ENCODE measurements at places on chromosomes 6 and 20.

DNA sequence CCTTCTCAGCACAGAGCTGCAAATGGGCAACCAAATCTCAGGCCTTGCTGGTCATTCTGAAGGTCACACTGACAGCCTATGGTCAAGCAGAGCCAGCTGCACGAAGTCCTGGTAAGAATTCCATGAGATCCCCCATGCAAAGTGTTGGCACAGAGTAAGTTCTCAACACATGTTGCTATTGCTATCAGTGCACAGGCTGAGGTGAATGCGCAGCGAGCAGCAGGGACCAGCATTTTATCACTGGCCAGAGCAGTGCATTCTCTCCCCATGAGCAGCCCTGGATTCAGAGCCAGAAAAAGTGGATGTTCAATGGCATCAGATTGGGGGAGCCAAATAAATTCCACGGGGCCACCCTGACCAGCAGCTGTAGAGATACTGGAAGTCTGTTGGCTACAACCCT is 44.1 kb upstream of the TOP1 start:
- DNase-seq, result no peak

DNA sequence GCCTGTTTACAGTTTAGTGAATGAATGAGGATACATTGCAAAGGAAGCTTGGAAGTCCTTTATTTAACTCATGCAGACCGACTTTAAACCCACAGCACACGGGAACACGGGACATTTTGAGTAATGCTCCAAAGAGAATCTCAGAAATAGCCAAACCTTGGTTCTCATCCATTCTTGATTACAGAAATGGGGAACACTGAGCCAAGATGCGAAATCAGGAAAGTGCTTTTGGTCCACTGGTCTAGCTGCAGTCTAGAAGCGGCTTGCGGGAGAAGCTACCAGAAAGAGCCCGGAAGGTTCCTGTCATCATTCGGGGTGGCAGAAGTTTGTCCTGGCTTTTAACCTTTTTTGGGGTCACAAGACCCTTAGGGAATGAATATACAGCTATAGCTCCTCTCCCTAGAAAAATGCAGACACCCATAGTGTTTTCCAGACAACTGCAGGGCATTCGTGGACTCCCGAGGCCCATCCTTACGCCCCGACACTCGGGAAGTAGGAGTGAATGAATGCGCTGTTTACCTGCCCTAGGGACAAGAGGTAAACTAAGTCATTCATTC is 475 bp upstream of the TMEM181 start:
- no peak for DNase-seq

- no peak for DNase-seq
Measured at GRCh38 chr6:63683071-63683603, 47.5 kb downstream of the PHF3 start.

DNA sequence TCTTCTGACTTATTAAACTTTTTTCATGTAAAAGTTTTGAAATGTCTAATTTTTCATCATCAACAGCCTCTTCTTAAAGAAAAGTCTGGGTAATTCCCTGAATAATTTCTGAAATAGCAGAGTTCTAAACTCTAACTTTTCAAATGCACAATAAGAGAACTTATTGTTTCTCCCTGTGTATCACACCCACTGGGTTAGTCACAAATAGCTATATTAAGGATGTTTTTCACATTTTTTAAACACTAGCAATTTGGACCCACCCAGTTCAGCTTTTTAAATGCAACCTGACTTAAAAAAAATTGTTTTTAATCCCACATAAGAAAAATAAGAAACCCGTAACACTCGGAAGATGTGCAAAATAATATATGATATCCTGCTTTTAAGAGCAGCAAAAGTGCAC is 61.4 kb upstream of the UTRN start:
- no peak for DNase-seq

DNA sequence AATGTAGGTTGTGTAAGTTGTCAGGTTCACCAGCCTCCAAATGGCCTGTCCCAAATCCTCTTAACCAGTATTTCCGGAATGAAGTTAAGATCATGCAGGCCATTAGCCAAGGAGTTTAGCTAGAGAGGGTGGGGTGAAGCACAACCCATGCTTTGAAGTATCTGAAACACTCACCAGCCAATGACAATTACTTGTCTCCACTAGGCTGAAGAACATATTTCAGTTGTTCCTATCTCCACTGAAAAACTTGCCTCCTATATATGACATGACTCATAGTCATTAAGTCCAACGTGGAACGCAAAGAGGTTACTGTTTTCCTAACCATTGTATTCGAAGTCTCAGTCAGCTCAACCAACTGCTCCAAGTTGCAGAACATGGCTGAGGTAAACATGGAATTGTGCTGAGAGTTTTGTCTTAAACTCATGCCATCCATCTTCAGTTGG is 37.4 kb upstream of the TNFAIP3 start:
- DNase-seq, result no peak

DNA sequence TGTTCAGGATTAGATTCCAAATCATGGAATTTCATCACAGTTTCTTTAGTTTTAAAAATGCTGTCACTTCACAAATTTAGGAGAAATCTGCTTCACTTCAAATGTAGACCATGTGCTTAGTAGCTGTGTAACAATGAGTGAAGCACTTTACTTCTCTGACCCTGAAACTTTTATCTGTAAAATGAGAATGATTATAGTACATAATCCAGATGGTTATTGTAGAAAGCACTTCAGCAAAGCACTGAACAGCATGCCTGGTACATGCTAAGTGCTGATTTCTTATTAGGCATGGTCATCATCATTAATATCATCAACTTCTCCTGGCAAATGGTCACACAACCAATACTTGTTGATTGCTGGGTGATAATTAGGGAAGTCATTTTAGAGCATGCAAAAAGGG is 705.0 kb downstream of the EPHA7 start:
- DNase-seq, result no peak

DNA sequence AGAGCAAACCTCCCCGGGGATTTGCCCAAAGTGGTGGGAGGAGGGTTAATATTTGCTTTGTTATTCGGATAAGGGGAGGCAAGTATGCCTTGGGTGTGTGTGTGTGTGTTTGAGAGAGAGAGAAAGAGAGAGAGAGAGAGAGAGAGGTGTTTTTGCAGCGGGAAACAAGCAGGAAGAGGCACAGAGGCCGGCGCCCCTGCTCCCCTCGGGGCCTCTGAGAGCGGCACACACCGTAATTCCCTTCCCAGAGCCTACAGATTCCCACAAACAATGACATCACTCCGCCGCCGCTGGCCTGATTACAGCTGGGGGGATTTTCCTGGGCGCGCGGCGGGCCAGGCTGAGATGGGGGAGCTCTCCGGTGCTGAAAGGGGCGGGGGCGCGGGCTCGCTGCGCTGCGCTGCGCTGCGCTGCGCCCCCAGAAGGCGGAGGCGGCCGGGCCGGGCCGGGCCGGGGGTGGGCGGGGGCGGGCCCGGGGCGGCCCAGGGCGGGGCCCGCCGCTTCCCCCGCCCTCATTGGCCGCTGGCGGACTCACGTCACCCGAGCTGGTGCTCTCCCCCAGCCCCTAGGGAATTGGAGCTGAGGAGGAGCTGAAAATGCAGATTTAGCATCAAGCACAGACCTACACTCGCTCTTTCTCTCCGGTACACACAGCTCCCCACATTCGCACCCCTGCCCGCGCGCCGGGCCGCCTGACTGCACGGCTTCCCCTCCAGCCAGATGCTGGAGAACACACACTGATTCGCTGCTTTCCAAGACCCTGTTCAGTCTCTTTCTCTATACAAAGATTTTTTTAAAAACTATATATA is at the start of gene PCSK2:
Gene PCSK2, plus strand, starts transcription at position 631 of the 809 bp plus-strand sequence. CDS start 266 bp downstream, outside the sequence.
- DNase-seq, result peak; percentile 24

GRCh38 chr6:1296542-1296941 is 15.4 kb upstream of the FOXQ1 start:
- DNase-seq, result no peak

DNA sequence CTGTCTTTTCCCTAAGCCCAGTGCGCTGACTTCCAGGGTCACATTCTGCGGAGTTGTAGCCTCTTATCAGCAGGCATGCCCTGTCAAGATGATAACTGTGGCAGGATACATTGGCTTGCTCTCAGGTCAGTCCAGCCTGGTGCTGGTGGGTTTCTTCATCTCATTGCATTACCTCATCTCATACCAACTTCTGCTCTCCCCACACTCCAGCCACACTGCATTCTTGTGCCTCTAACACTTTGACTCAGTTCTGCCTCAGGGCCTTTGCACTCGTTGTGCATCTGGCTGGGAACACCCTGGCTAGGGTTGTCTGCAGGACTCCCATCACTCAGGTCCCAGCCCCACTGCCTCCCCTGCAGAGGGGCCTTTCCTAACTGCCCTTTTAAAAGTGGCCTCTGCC is 110.3 kb upstream of the BACH2 start:
- DNase-seq, result peak; percentile 13

DNA sequence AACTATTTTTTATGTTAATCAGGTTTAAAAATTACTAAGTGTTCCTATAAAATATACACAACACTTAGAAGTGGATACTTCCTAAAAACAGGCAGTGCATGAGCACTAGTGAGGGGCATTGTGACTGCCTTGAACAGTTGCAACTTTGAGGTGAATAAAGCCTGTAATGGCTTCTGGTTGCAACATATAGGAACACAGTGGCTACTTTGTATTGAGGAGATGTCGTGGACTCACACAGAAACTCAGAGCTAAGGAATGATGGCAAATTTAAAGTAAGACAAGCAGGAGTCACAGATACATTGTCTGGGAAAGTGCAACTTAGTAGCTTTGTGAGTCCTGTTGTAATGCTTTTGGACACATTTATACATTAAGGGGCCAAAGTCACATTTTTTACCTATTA is 861 bp upstream of the HLA-A start:
- DNase-seq, result no peak

- no peak for DNase-seq
Measured at GRCh38 chr6:25315194-25316177, 36.3 kb downstream of the CARMIL1 start.

DNA sequence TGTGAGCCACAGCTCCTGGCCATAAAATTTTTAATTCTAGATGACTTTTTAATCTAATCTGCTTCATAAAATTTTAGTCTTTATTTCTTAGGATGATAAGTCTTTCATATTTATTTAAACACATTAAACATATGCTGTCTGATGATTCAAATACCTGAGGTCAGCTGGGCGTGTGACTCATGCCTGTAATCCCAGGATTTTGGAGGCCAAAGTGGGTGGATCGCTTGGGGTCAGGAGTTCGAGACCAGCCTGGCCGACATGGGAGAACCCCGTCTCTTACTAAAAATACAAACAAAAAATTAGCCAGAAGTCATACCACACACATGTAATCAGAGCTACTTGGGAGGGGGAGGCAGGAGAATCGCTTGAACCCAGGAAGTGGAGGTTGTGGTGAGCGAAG is 53.1 kb downstream of the RBM24 start:
- DNase-seq, result peak; percentile 45

- peak; percentile 58 for DNase-seq
Measured at GRCh38 chr20:325889-326644, 715 bp downstream of the SOX12 start.

DNA sequence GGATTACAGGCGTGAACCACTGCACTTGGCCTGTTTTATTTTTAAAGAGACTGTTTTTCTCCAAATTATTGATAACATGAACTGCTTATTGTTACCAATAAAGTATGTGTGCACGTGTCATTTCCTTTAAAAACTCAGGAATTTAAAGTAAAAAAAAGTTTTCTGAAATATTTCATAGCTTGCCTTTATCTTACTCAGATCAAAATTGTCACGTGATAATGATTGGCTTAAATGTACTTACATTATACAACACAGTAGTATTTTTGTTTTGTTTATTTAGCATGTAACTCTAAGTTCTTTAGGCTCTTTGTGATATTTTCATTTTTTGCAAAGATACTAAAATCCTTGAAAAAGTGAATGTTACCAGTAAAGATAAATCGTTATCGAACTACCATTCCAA is 174.1 kb downstream of the ZFAND3 start:
- no peak for DNase-seq

DNA sequence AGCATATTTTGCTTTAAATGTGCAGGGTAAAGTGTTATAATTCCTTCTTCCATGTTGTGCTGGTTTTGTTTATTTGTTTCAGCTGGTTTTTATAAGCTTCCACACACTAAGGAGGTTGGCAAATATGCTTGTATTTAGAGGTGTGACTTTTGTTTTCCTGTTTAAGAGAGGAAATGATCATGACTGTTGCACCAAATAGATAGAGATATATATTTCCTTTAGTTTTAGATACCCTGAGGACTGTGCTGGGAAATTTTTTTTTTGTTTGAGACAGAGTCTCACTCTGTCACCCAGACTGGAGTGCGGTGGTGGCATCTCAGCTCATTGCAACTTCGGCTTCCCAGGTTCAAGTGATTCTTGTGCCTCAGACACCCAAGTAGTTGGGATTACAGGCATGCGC is 5.8 kb downstream of the TBPL1 start:
- no peak for DNase-seq

DNA sequence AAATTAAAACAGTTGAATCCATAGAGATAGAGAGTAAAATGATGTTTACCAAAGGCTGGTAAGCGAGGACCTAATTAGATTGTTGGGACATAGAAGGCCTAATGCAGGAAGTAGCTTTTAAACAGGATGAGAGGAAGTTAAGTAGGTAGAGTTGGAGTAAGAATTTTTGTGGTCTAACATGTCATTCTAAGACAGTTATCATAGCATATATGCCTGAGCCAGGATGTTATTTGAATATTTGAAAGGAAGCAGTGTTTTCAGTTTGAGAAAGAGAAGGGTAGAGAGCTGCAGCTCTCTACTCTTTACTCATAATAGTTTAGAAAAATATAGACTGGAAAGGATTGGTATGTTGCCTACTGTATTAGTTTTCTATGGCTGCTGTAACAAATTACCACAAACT is 121.6 kb downstream of the MEI4 start:
- DNase-seq, result no peak

DNA sequence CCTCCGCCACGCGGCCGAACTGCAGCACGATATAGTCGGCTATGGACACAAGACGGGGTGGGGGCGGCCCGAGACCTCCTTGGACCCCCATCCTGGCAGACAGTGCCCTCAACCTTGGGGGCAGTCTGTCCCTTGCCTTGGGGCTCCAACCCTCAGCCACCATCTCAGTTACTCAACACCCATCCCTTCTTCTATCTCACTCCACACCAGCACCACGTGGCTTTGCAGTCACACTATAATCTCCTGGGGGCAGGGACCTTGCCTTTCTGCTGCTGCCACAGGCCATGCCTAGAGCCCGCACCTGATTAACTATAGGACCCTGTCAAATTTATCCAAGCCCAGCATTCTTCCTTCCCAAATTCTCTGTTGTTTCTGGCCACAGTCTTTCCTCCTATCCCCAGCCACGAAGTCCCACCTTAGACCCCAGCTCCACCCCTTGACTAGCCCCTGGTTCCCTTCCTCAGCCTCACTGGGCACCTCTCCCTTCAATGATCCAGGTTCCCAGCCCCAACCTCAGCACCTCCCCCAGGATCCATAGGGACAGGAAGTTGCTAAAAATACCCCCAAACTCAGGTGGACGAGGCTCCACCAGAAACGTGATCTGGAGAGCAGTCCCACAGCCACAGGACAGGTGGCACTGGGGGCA is 1.7 kb upstream of the TEAD3 start:
- DNase-seq, result no peak

DNA sequence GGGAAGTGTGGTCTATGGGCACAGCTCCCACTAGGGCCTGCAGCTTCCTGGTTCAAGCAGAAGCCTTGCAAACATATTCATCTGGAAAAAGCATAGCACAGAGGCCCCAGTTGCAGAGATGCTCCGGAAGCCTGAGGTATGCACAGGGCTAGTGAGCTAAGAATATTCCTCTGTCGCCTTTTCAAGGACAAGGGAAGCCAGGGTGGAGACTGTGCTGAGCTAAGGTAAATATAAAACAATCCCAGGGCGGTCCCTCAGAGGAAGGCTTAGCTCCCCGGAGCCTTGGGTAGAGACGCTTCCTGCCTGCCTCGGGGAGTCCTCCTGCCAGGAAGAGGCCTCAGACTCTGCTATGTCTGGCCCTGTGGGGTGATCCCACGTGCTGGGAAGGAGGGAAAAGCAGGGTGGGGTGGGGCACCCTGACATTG is 134.8 kb upstream of the FOXA2 start:
- no peak for DNase-seq

All from brain microvascular endothelial cell (primary cell).